K562 (cell line): ENCODE measurements at places on chromosomes 7 and 10.

- no peak for DNase-seq
Measured at GRCh38 chr7:11492307-11492706, 339.7 kb downstream of the THSD7A start.

GRCh38 chr10:110629680-110630191 lies 14.4 kb upstream of the RBM20 start:
- DNase-seq, result no peak

GRCh38 chr7:155810770-155811559 lies 1.3 kb downstream of the SHH start:
- no peak for DNase-seq

DNA sequence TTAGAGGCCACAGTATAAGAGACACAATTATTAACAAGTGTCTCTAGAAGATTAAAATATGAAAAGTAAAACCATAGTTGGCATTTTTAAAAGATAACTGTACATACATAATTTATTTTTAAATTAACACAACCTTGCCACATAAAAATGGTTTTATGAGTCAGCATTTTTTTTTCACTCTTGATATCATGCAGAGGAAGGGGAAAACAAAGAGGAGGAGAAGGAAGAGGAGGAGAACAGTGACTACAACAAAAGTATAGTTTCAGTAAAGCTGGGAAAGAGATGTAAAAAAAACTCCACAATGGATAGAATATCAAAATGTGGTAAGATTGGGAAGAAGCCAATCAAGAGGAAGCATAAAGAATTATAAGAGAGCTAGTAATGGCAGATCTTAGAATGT lies 34.0 kb downstream of the CH25H start:
- DNase-seq, result no peak

GRCh38 chr7:158741294-158741666 lies 36.7 kb upstream of the NCAPG2 start:
- DNase-seq, result no peak

GRCh38 chr10:58350023-58350422 lies 15.2 kb downstream of the UBE2D1 start:
- no peak for DNase-seq

GRCh38 chr10:21173802-21174714 lies 276.9 kb upstream of the NEBL start:
- peak; percentile 68 for DNase-seq

- no peak for DNase-seq
Measured at GRCh38 chr10:80500572-80501380, 36.9 kb upstream of the SH2D4B start.

GRCh38 chr10:118594392-118595063 lies 920 bp downstream of the PRLHR start:
- peak; percentile 21 for DNase-seq

DNA sequence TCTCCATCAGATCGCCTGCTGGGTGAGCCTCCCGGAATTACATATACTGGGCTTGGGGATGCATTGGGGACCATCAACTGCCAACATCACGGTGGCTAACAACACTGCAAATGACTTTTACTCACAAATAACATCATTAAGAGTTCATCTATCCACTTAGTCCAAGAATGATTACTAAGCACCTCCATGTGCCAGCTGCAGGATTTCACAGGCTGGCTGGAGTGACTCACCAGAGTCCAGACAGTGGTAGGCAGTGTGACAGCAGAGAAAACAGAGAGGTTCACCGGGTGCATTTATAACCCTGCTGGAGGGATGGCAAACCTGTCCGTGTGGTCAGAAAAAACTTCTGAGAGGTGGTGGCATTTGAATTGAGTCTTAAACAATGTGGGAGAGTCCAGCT lies 3.2 kb upstream of the IGFBP3 start:
- DNase-seq, result no peak

- DNase-seq, result no peak
Measured at GRCh38 chr10:25604591-25604990, 329.4 kb upstream of the MYO3A start.

GRCh38 chr10:129727495-129727894 lies 236.6 kb downstream of the EBF3 start:
- DNase-seq, result no peak

- DNase-seq, result no peak
Measured at GRCh38 chr10:31004611-31005193, 27.0 kb downstream of the ZNF438 start.

DNA sequence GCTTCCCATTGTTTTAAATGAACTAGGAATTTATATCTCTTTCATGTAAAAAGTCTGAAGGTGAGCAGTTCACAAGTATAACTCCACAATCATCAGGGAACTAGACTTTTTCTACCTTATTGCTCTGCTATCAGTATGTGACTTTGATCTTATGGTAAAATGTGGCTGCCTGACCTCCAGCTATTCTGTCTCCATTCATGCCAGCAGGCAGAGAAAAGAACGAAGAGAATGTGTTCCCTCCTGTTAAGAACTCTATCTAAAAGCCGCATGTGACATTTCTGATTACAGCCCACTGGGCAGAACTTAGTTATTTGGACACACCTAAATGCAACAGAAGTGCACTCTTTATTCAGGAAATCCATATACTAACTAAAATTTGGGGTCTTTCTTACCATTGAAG lies 102.8 kb upstream of the MBL2 start:
- DNase-seq, result no peak

- DNase-seq, result no peak
Measured at GRCh38 chr10:48744587-48744986, 59.9 kb downstream of the WDFY4 start.
